ENCODE measurements at places on chromosomes 4 and X.

DNA sequence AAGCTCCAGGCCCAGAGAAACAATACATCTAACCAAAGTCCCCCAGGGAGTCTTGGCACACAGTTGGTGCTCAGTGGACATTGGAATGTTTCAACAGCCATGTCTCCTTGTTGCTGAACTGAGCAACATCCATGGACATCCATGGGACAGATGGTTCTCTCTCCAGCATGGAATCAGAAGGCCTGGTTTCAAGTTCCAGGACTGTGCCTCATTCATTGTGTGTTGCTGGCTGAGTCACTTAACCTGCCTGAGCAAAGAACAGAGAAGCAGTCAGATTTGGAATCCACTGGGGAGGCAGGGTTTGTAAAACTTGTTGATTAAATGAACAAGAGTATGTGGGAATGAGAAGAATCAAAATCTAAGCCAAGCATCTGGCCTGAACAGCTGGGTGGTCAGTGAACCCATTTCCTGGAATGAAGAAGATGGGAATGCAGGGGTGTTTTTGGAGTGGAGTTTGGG is 147.9 kb downstream of the CHIC2 start:
- no peak for DNase-seq

DNA sequence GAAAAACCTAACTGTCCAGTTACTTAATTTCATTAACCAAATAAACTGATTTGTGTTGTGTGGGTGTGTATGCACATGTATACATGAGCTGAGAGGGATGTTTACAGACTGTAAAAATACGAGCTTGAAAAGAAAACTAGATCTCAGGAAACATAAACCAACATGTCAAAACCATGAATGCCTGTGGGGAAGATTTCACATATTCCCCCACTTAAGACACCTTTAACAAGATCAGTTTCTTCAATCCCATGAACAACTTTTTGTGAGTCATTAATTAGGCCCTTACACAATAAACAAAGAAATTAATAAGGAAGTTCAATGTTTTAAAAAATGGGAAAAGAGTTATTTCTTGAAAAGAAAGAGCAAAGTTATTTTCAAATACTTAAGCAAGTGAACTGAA is 170.8 kb downstream of the ZNF674 start:
- DNase-seq: no peak

- no peak for DNase-seq
Measured at GRCh38 chrX:132657876-132658275, 169.0 kb upstream of the MBNL3 start.

- no peak for DNase-seq
Measured at GRCh38 chr4:108342325-108342970, 173.7 kb upstream of the LEF1 start.

- DNase-seq: no peak
Measured at GRCh38 chrX:48918301-48918642, 552 bp downstream of the PIM2 start.

DNA sequence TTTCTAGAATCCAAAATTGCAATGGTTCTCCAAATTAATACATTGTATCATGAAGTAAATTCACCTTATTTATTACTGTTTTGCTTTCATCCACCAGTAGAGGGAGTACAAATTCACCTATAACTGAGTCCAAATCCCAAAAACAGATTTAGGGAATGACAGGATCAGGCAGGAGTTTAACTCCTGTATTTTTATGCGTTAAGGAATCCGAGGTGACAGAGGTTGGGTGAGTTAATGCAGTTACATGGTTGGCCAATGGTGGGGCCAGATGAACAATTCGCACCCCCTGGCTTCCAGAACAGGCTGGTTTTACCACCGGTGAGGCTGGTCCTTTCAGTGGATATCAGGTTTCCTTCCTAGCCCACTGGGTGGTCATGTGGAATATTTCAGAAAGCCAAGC is 82.4 kb downstream of the MTNR1A start:
- no peak for DNase-seq

- DNase-seq: no peak
Measured at GRCh38 chrX:56066016-56066415, 166.1 kb upstream of the KLF8 start.

DNA sequence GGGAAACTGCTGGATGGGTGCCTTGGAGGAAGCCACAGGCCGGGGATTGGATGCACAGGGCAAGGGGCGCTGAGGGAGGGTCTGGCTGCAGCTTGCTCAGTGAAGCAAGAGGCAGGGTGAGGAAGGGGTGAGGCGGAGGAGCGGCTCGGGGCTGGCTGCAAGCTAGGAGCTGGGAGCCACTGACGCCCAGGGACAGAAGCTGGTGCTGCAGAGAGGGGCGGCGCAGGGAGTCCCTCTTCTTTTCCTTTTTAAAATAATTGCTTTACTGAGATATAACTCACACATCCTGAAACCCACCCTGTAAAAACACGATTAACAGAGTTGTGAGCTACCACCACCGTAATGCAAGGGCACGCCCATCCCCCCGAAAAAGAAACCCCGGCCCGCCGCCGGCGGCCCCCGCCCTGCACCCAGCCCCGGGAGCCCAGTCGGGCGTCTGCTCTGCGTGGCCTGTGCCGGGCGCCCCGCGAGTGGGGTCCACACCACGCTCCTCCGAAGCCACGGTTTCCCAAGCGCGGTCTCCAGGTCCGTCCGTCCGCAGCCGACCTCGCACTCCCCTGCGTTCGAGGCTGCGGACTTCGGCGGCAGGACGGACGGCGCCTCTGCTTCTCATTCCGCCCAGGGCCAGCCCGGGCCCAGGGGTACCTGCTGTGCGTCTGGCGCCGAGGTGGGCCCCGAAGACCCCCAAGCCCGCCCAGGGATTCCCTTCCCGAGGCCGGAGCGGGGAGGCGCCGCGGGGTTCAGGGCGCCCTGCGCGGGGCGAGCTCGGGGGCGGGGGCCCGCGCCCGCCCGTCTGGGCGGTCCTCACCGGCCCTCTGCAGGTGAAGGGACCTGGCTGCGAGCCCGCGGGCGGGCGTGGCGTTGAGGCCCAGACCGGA is 866 bp upstream of the UVSSA start:
- DNase-seq: peak; percentile 18

DNA sequence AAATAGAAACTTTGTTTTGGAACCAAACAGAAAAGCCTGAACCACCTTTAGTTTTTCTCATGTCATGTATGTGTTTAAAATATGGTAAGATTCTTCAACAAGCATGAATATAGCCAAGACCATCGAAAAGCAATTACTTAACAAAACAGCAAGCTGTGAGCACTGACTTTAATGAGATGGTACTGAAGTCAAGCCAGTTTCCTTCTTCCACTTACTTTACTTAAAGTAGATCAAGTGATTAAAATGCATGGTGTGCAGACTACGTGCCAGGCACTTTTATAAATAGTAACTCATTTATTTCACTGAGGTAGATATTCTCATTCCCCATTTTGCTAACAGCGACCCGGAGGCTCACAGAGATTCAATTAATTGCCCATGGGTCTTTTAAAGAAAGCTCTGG is 46.2 kb upstream of the FGFBP2 start:
- no peak for DNase-seq

DNA sequence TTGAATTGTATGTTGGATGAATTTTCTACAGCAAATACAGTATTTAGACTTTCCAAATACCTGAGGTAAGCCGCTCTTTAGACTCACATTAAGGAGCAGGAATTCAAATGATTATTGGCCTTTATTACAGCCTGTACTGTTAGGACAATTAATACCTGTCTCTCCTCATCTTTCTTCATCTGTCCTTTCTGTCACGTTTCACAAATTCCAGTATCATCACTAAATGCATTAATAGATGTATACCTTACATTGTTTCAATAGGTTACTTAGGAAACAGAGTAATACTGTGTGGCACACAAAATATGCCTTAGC is 1.2 kb downstream of the FAM241A start:
- DNase-seq: no peak

DNA sequence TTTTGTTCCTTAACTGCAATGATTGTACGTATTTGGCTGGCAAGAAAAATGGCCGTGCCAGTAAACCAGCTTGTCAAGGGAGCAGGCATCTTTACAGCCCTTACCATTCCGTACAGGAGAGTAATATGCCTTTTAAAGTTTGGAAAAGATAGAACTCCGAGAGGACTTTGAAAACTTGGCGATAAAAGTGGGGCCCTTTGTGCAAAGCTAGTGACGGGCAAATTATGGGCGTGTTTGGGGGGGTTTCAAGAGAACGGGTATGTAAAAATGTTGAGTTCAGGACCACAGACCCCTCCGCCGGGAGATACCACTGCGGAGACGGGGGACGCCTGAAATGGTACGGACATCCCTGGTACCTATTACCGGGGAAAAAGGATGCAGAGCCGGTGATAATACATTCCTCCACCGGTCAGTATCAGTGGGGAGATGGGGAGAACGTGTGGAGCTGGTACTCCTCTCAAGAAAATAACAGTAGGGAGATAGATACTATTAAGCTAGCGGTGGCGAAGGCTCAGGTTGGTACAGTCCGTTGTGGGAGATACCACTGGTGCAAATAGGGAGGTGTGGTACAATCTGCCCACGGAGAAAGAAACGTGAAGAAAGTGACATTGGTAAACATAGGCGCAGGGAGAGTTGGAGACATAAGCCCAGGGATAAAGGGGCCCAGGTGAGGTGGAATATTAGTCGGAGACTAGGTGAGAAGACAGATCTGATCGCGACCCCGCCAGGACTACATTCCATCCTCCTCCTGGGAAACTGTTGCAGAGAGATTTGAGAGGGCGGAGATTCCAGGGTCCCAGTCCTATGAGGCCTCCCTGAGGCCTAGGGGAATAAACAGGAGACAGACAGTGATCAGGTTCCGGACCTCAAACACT is 14.5 kb downstream of the SPACA5 start:
- DNase-seq: peak; percentile 4

DNA sequence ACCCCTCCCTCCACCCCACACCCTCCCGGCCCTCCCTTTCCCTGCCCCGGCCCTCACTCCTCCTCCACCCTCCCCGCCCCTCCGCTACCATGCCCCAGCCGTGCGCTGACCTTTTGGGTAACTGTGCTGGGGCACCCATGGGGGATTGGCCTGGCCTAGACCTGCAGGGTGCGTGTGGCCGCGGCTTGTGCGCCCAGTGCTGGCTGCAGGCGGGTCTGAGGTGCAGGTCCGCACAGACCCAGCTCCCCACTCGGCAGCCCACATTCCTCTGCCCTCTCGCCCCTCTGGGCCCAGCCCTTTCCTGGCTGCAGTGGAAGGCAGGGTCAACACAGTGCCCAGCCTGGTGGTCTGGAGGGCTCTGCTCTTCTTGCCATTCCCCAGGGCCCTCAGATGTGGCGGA is 24.7 kb downstream of the FGFRL1 start:
- DNase-seq: no peak

DNA sequence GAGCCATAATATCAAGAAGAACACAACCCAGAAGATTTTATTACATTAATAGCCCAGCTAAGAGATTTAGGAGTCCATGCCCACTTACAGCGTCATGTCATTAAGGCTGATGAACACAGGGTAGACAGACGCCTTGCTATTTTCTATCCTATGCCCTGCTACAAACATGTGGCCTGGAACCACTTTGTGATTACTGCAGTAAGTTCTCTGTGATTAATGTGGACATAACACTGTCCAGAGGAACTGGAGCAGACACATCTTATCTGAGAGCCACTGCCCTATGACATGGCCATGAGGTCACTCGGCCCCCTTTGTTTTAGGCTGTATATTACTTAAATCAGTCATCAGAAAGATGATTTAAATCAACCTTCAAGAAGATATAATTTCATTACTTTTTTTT is 211.7 kb downstream of the MAML3 start:
- no peak for DNase-seq

- no peak for DNase-seq
Measured at GRCh38 chrX:15143050-15143824, 126.6 kb downstream of the ASB9 start.

GRCh38 chrX:132330156-132330729 is 111.0 kb upstream of the RAP2C start:
- DNase-seq: no peak

DNA sequence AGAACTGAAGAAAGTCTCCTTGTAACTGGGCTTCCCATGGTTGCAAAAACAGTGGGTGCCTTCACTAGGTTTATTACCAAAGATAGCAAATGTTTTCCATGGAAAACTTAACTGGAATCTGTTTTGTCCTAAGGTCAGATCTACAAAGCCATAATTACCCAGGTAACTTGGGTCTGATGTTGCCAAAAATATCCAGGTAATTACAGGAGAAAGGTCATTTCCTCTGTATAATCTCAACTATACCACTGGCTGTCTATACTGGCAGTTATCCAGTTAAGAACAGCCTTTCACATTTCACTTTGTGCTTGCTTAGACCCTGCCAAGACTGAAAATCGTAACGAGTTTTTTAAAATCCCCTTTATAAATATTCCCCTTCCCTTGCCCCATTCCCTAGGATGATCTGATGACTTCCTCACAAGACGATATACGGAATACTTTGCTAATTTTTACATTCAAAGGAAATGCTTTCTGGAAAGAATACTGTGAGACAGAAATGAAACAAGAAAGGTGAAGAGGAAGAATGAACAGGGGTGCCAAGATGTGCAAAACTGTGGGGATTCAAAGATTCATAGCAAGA is 105.5 kb downstream of the MAML3 start:
- DNase-seq: no peak

- no peak for DNase-seq
Measured at GRCh38 chr4:130336585-130337217, 1240.7 kb downstream of the C4orf33 start.

DNA sequence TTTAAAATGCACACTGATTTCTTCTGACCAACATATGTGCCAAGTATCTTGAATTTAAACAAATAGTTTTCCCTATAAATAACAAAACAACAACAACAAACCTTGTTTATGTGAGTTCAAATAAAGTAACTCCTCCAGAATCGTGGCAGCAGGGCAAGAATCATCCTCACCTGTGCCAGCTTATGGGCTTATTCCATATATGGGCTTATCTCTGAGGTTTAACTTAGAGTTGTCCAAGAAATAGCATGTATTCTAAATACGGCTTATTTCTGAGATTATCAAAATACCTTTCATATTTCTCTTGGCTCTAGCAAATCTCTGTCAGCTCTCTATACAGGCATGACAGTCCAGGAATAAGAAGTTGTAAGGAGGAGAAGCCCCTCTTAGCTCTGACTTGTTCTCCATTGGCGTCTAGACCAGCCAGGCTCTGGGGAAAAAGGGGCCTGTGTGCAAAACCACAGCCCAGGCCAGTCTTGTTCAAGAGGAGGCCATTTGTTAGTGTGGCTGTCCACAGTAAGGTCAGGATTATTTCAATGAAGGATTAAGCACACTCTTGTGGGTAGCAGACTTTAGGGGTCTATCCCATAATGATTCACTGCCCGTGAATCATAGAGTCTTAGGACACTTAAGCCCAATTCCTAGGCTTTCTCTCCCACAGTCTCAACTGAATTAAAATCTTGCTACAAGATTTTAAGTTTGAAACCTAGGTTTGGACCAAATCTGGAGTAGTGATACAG is 63.2 kb downstream of the FRAS1 start:
- no peak for DNase-seq

DNA sequence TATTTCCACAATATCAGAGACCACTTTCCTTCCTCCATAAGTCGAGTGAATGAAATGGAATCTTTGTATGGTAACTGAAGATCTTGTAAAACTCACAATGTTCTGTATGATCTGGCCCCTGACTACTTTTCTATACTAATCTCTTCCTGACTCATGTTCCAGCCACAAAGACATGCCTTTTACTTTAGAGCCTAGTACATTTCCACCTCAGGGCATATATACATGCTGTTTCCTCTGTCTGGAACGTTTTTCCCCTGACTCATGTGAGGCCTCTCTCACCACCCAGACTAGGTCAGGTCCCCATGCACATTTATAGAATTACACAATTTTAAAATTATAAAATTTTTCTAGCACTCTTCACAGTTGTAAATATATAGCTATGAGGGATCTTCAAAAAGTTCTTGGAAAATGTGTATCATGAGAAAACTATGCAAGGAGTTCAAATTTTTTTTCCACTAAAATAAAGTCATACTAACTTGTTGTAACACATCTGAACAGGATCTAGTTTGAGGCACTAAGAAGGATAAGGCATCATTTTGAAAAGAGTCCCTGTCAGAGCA is 208.8 kb downstream of the SH2D1A start:
- DNase-seq: peak; percentile 50

- DNase-seq: no peak
Measured at GRCh38 chr4:11402192-11402591, 26.5 kb downstream of the HS3ST1 start.

Measured in RCC 7860 (cell line).